ENCODE measurements at places on chromosomes 12 and 14.
A peak's percentile ranks its signal among the peaks of the same experiment; 100 is the strongest.

GRCh38 chr14:74400031-74400685, 25.9 kb downstream of the SYNDIG1L start:
- no peak for DNase-seq

- no peak for DNase-seq
These were observed 30.9 kb downstream of the CDKN1B start for GRCh38 chr12:12748044-12748443.

DNA sequence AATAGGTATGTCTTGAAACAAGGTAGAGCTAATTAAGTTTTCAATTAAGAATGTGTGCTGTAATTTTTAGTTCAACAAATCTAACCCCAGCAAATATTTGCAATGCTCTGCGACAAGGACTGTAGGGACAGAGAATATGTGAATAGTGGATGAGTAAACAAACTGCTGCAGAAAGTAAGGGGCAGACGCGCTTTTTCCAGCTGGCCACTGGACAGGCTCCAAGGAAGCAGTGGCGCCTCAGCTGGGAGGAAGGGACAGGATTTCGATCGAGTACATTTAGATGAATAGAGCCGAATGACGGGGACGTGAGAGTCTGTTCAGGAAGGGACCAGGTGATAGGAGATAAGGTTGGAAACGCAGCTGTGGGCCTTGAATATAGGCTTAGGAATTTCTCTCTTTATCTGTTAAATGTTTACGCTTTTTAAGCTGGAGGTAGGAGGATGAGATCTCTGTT, 69.3 kb downstream of the ELK3 start:
- no peak for DNase-seq

GRCh38 chr12:50440288-50440687, 39.6 kb downstream of the LARP4 start:
- no peak for DNase-seq

DNA sequence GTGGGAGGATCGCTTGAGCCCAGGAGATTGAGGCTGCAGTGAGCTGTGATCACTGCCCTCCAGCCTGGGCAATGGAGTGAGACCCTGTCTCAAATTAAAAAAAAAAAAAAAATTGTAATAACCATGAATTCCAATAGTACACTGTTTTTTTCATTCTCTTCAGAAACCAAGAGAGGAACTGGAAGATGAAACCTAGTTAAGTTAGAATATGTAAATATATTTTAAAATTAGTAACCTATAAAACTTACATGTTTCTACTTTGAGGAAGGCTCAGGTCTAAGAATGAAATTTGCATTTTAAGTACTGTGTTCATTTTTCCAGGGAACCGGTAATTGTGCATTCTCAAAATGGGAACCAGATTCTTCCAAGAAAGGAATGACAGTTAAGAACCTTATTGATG, 18.8 kb downstream of the KNTC1 start:
- no peak for DNase-seq

DNA sequence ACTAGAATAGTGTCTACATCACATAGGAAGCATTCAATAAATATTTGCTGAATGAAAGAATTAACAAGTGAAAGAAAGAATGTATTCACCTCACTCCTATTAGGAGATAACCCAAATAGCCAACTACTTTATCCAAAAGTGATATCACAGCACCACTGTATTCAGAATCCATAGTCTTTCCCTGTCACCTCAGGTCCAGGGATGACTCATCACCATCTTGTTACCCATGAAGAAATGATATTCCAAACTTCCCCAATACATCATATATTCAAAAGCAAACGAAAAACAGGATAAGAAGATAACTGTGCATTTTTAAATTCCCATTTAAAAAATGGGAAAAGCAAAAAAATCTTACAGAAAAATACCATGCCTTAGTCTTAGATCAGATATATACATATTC, 39.1 kb downstream of the TXNDC16 start:
- DNase-seq, result no peak

GRCh38 chr12:124747426-124748161, 116.1 kb downstream of the SCARB1 start:
- DNase-seq, result peak; percentile 98

GRCh38 chr14:73397810-73398209, 60.5 kb downstream of the NUMB start:
- DNase-seq, result no peak

GRCh38 chr12:90543374-90543773, 411.6 kb downstream of the CCER1 start:
- DNase-seq, result peak; percentile 0

GRCh38 chr12:93946542-93947150, 201.7 kb upstream of the PLXNC1 start:
- peak; percentile 21 for DNase-seq
